ENCODE measurements at places on chromosomes 6 and 20. TPM values are rescaled to one million over a fixed set of nuclear protein-coding genes. Genes with fewer than 3 reads are reported as not detected.
A peak's percentile ranks its signal among the peaks of the same experiment; 100 is the strongest.

DNA sequence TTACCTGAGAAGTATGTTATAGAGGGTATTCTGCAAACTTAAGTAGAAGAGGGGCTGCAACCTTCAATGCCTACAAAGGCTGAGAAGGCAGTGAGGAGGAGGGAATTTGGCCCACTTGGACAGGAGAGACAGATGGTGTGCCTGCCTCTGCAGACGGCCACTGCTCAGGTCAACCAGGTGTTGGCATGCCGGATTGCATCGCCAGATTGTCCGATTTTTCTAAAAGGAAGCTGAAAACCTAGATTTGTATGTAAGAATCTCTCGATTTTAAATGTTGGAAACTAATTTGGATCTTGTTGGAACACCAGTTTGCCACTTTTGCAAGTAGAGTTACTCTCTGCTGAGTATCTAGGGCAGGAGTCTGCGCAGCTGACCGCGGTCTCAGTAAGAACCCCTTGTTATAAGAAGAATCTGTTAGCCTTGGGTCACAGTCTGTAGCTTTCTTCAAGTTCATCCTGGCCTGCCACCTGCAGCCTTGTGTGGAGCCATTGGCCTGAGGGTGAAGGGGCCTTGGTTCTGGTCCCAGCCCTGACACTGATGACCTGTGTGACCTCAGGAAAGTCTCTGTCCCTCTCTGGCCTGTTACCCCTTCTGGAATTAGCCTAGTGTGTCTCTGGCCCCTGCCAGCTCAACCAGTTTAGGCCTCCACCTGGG is 54.4 kb downstream of the TGM2 start:
- no peak for DNase-seq

- DNase-seq = no peak
Observed at GRCh38 chr6:163782436-163783003, 368.0 kb downstream of the QKI start.

DNA sequence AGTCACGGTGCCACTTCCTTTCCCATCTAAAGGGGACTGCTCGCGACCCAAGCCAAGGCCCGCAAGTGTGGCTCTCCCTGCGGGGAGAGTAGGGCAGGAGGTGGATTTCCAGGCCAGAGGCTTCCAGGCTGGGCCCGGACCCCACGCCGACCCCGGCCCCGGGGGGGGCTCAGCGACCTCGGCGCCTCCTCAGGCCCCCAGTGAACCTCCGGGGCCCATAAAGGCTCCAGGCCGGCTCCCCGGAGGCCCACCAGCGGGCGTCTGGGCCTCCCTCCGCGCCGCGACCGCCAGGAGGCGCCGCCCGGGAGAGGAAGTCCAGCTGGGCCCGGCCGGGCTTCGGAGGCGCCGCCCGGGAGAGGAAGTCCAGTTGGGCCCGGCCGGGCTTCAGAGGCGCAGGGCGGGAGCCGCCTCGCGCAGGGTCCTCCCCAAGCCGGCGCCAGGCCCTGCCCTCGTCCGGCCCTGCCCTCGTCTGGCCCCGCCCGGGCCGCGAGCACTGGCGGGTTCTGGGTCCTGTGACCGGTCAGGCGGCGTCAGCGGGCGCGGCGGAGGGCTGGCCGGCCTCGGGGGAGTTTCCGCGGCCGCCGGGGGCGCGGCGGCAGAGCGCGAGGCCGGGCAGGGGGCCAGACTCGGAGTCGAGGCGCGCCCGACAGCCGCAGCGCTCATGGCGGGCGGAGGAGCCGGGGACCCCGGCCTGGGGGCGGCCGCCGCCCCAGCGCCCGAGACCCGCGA is at the start of gene RAB32:
TSS of gene RAB32 (plus strand) at position 623 of the 729 bp plus-strand sequence. CDS start at position 662, 39 bp downstream.
- DNase-seq = peak; percentile 80

- DNase-seq = no peak
Observed at GRCh38 chr20:21099751-21100577, 6.2 kb downstream of the LINC00237 start.

DNA sequence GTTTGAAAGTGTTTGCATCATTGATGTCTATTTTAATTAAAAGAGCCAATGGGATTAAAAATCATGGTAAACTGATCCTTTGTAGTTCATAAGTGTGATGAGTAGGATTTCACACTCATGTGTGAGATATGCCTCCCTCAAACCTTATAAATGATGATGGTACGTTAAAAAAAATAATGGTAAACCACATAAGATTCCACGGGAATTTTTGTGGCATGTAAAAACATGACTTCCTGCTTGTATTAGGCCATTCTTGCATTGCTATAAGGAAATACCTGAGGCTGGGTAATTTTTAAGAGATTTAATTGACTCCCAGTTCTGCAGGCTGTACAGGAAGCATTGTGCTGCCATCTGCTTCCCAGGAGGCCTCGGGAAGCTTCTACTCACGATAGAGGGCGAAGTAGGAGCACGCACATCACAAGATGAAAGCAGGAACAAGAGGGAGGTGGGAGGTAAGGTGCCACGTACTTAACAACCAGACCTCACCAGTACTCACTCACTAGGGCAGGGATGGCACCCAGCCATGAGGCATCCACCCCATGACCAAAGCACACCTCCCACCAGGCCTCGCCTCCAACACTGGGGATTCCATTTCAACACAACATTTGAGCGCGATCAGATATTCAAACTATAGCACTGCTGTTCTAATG is 187.6 kb upstream of the QKI start:
- no peak for DNase-seq

DNA sequence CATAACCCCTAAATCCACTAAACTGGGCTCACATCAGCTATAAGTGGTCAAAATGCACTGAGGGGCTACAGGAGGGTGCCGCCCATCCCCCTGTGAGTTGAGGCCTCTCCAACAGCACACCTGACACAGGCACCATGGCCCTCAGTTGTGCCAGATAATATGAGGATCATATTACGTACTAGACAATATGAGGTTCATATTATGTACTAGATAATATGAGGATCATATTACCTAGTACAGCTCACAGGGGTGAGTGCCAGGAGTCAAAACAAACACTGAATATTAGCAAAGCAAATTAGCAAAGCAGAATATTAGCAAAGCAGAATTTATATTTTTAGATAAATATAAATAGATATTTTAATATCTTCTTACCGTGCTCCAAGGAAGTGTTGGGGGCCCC is 35.3 kb downstream of the CD24 start:
- DNase-seq = no peak

DNA sequence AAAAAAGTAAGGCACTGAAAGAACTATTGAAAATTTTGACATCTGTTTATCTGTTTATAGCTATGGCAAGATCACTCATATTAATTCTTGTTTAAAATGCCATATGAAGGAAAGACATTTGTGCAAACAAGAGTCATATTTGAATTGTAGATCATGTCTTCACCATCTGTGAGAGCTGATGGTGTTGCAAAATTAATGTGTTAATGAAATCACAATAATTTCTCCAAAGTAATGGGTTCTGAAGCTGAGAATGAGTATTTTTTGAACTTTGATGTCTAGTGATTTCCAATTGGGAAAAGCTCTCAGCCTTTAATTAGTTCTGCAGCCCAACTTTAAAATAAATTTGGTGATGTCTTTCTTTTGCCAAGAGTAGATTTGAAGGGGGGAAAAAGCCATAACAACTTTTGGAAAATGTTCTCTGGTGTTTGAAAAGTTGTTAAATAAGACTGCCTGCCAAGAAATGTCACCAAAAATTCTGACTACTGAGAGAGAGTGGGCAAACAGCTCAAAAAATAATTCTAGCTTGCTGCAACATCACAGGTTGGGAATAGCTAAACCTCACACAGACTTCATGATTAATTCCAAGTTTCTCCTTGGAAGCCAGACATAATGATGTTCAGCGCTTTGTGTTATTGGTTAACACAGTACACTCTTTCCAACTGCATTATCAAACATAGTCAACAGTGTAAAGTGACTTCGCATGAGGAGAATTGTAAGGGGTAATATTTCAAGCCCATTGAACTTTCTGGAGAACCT is 142.6 kb downstream of the SOBP start:
- no peak for DNase-seq

DNA sequence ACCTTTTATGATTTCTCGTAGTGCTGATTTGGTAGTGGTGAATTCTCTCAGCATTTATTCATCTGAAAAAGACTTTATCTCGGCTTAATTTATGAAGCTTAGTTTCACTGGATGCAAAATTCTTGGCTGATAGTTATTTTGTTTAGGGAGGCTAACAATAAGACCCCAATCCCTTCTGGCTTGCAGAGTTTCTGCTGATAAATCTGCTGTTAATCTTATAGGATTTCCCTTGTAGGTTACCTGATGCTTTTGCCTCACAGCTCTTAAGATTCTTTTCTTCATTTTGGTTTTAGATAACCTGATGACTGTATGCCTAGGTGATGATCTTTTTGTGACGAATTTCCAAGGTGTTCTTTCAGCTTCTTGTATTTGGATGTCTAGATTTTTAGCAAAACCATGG is 388.7 kb downstream of the UTRN start:
- DNase-seq = no peak

DNA sequence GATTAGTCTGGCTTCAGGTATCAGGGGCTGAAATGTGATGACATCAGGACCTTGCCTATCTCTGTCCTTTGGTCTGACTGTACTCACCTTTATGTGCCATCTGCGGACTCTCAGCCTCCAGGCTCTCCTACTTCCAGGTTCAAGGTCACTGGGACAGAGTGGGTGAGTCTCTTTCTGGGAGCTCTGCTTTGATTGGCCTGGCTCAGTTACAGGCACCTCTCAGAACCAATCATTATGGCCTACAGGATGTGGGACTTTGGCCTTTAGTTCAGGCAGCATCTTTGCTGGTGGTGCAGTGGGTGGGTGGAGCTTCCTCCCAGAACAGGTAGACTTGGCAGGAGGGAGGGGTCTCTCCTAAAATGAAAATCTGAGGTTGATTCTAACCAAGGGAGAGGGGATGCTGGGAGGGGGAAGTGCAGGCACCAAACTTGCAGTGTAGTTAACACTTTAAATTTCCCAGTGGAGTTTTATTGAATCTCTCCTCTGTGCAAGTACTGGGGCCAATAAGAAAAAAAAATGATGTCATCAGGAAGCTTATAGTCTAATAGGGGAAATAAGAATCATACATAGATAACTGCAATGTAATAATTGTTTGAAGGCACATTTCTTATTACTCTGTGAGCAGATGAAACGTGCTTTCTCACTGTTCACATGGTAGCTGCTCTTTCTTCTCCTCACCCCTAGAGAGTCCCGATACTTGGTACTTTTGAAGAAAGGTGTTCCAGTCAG is 53.4 kb downstream of the SLC24A3 start:
- DNase-seq = no peak

- no peak for DNase-seq
Observed at GRCh38 chr6:89372506-89372901, 20.0 kb upstream of the UBE2J1 start.

- no peak for DNase-seq
Observed at GRCh38 chr6:20221421-20221820, 9.2 kb upstream of the MBOAT1 start.

Gene PFDN6
- 49.0 TPM for polyA plus RNA-seq

Gene JPH2
- polyA plus RNA-seq = 9.5 TPM

Gene C20orf144
- 0.13 TPM for polyA plus RNA-seq

Data from BJ (cell line).